Stimulated activated CD4-positive, alpha-beta T cell treated with anti-CD3 and anti-CD28 coated beads, Interleukin-15, amount 100 ng/mL, for 24 hours (primary cell): ENCODE measurements at places on chromosomes 2 and 18.

- DNase-seq = no peak
These were observed 89.3 kb downstream of the SPP2 start for GRCh38 chr2:234139755-234140154.

DNA sequence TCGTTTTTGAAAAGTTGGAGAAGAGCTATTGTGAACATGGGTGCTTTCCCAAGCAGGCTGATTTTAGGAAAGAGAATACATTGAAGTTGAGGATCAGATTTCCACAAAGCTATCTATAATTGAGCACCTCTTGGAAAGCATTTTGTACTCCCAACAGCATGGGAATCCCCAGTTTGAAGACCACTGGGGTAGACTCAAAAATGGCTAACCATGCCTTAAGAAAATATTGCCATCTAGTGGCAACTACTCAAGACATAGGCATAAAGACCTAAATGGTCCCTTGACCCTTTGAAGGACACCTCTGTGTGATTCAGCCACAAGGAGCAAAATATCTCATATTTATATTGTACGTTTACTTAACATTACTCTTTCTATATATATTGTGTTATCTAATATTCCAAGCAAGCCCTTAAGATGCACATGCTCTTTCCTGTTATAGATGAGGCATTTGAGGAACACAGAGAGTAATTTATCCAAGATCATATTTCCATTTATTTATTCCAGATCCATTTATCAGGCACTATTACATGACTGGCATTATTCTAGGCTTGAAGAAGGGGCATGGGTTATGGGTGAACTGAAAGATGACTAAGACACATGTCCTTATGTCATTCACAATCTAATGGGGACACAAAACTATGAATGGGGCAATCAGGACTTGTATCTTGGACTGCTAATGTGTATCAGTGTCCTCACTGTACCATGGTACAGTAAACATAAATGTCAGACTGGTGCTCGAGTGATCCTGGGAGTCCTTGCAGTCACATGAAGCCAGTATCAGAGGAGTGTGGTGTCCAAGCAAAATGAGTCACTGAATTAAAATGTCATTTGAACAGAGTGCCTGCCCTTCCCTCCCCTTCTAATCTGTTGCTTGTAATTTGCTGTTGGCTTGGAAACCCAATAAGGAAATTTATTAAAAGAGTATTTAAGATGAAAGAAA is 121.0 kb upstream of the XPO1 start:
- no peak for DNase-seq

DNA sequence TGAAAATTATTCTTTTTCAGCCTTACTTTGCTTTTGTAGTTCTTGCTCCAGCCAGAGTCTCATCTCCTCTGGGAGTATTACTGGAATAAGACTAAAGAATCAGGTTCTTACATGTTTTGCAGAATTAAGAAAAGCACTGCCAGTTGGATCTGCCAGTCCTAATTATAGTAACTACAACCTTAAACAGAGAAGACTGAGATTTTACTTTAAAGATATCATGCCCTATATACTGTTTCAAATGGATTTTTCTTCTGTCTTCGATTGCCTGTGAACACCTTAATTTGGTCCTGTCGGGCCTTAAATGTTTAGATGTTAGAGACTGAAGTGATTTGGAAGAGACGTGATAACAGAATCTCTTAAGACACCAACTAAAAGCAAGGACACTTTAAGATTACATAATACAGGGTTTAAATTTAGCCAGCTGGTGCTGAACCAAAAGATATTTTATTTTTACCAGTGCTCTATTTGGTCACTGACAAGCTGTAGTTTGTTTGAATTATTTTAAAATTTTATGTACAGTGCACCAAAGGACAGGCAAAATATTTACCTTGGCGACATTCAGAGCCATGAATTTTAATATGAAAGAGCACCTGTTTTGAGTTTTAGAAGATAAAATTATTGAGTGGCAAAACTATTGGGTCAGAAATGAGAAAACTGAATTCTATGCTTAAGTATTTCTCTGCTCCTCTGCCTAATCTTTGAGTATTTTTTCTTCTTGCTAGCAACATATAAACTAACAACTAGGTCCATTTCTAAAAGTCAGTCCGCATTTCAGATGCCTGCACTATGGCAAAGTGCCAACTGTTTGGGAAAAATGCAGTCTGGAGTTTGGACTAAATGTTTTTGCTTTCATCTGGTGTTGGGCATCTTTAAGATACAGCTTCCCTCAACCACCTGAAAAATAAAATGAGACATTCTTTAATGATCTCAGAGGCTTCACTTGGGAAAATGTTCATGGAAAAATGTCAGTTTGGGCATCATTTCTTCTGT is 300.0 kb downstream of the XIRP2 start:
- DNase-seq = no peak

DNA sequence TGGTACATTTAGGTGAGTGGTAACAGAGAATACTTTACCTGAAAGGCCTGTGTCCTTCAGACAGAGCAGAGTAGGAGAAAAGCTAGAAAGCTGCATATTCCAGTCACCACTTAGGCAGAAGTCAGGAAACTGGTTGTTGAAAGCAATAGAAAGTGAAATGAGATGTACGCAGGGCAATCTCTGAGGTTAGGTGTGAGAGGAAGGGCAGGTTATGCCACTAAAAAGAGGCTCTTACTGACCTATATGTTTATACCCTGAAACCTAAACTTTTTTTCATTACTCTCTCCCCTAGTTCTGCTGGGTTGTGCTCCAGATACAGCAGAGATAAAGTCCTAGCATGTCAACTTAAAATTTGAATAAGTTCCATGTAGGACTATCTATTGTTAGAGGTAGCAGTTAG is 93.5 kb downstream of the COX7A2L start:
- DNase-seq = no peak

DNA sequence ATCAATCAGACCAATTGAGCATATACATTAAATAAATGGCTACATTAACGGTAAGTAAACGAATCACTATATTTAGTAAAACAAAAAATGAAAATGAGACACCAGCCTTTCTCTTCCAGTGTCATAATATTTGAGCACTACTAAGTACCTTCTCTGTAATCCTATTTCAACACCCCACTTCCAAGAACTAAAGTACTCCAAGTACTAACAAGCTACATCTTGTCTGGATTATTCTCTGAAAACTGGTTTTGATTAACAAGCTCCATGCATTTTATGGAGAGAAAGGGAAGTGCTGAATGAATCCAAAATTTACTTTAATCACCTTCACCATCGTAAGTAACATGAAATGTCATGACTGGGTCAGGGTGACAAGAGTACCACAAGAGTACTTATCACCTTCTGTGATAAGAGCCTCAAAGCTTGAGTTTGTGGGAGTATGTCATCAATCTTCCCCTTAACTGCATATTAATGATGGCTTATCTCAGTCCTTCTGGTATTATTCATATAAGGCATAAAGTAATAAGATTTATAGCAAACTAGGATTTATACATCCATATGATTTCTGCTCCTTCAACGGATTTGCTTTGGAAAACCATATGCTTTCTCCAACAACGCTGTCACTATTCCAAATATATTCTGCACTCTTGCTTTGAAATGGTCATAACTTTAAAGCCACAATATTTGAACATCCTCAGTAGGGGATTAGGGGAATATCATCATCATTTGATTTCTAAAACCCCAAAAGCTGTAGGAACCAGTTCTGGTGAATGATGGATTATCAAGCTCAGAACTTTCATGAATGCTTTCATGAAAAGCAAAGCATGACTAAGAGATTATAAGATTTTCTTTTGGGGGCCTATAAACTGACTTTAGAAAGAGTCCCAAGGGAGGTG is 127.0 kb downstream of the ANTXR1 start:
- DNase-seq = no peak

DNA sequence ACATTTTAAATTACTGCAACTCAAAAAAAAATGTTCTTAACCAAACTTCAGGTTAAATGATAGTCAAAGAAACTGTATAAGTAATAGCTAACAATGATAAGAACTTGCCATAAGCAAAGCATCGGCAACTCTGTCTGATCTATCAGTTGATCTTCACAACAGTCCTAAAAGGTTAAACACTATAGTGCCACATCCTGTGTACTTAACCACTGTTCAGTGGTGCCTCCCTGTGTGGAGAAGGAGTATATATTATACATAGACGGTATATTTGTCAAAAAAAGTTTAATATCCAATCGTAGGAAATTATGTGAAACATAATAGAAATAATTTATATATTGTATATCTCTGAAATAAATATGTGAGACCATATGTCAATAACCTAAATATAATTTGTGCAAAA is 13.0 kb downstream of the DTNA start:
- no peak for DNase-seq

DNA sequence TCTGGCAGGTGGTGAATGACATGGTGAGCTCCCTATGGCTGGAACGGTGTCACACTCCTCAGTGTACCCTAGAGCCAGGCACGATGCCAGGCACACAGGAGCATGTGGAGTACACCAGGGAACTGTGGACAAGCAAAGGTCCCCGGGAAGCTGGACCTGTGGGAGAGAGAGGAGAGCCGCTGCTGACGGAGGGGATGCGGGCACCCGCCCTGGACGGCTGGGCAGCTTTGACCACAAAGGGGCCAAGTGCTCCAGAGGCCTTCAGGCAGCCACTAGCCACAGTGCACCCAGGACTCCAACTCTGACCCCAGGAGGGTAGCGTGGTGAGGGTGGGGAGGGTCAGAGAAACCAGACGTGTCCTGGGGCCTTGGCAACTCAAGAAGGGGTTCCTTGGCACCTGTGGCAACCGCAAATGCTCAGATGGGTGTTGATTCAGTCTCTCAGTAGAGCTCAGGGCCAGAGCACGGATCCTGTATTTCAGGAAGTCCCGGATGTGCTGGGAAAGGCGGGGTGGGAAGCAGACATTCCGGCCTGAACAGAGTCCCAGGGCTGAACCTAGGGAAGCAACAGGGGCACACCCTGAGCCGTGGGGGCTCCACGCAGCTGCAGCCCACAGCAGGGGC is 2.3 kb upstream of the MAB21L4 start:
- no peak for DNase-seq

- peak; percentile 67 for DNase-seq
These were observed 284.5 kb downstream of the PRKCE start for GRCh38 chr2:45935791-45936622.

GRCh38 chr2:165205865-165206264 is 2.0 kb upstream of the SCN3A start:
- no peak for DNase-seq

GRCh38 chr2:198008230-198008629 is 203.8 kb downstream of the PLCL1 start:
- no peak for DNase-seq

DNA sequence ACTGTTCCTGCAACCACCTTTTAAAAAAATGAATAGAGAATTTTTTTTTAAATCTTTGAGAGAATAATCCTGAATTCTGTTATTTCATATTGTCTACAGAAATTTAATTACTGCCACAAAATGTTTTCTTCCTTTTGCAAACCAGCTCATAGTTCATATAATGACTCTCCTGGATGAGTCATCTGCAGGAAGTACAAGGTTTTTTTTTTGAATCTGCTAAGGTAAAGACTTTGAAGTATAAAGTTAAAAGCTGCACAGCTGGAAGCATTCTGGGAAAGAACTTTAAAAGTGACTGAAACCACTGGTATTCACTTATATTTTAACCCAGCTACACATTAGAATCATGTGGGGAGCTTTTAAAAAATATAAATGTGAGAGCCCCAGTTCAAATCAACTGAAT is 25.4 kb downstream of the SESTD1 start:
- DNase-seq = no peak

DNA sequence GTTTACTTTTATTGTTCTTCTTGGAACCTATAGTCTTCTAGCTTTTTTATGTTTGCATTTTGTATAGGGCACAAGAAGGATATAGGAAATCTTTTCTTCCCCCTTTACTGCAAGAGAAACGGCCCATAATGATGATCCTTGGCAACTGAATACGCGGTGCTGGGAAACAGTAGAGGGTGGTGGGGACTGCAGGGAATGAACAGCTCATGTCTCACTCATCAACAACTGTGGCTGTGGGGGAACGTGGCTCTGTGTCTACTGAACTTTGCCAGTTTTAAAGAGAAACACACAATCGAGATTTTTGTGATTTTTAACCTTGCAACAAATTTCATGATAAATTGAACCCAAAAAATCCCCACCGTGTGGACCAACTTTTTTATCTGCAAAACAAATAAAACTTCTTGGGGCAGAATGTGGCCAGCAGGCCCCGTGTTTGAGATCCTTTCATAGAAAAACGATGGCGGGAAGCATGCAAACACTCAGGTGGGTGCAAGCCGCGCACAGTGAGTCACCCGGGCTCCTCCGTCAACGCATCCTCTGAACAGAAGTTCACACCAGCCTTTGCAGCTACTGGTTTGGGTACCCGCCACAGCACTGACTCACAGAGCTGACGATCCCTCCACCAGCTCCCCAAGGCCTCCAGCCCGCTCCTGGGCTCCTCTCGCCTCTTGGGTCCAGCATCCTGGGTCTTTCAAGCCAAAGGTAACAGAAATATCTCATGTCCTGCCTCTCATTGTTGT is 149.3 kb downstream of the COL6A3 start:
- no peak for DNase-seq

DNA sequence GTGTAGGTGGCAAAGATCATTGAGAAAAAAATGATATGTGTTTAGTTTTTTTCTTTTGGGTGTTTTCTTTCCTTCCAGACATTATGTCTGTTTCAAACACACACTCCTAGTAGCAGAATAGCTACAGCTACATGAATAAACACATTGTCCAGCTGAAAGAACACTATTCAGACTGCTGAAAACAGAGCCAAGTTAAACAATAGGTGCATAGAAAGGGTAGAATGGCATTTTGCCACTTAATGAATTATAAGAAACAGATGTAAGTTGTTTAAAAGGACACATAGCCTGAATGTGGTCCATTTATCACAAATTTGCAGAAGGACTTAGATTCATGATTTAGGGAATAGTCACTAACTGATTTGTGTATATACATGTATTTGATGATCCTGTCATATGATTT is 20.1 kb downstream of the CTLA4 start:
- no peak for DNase-seq

DNA sequence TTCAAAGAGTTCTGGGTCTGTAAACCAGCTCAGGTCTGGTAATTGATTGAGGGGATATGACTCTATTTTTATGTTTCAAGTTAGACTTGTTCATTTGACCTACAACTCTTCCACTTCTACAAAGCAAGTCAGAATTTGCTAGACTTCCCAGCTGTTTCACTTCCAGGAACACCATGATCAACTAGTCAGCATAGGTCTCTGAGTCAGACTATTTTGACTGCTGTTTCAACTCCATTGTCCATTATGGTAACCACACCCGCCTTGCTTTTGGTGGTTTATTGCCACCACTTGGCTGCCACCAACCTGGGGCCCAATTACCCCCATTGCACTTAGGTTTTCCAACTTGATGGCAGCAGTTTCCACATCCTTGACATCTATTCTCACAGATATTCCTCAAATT is 116.6 kb downstream of the LAMA3 start:
- DNase-seq = no peak

GRCh38 chr2:37244017-37244416 is 12.6 kb downstream of the NDUFAF7 start:
- DNase-seq = no peak

GRCh38 chr2:173648816-173649215 is 294.1 kb downstream of the CDCA7 start:
- no peak for DNase-seq
